SK-N-SH (cell line): ENCODE measurements at places on chromosomes 13 and 19.

DNA sequence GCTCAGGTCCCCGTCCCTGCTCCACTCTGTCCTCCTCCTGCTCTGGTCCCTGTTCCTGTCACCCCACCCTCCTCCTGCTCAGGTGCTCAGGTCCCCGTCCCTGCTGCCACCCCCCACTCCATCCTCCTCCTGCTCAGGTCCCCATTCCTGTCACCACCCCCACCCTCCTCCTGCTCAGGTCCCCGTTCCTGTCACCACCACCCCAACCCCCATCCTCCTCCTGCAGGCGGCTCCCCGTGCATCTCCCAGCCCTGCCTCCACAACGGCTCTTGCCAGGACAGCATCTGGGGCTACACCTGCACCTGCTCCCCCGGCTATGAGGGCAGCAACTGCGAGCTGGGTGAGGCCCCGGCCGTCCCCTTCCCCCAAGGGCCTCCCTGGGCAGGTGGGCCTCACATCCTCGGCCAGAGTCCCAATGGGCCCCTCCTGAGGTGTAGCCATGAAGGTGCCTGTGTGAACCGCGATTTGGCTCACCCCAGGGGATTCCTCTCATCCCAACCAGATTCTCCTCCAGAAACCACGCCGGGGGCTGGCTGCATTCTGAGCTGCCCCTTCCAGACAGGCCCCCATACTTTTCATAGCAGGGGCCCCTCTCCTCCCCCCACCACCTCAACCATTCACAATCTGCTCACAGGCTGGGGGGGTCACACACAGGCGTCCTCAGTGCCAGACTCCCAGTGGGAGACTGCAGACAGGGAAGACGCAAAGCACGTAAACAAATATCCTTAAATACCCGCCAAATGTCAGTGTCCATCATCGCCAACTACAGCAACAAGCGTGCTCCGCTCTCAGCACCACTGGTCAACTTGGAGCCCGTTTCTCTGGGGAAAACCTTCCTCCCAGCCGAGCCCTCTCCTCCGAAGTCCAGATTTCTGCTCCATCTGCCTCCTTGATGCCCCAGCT is 4.6 kb downstream of the PROZ start:
- DNase-seq: no peak
- H3K27ac ChIP-seq: no peak overlapping the region
- H3K4me3 ChIP-seq: no peak overlapping the region

DNA sequence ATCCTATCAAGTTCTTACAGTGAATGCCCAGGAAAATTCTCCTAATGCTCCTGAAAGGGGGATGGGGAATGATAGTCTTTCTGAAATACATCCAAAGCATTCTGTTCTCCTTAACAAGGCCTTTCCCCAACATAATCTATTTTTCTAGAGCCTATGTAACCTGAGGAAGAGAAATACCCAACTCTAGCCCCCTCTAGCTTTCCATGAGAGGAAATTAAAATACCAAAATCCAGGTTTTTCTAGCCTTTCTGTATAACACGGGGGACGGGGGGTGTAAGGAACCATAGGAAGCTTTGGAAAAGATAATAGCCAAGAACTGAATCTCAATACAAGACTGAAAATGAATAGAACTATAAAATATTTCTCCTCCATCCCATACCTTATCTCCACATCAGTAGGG is 815.9 kb downstream of the SLITRK6 start:
- H3K36me3 ChIP-seq: no peaks in the 10 kb centered on the region
- peaks cover 7% of the 10 kb centered on the region; the same call in 1 of the 2 replicates for H3K4me1 ChIP-seq
- H3K27me3 ChIP-seq: no peaks in the 10 kb centered on the region
- no peak for DNase-seq
- no peak overlapping the region for H3K27ac ChIP-seq

GRCh38 chr13:38535261-38535660 is 151.6 kb upstream of the FREM2 start:
- no peak overlapping the region for H3K4me3 ChIP-seq
- H3K27ac ChIP-seq: no peak overlapping the region
- no peaks in the 10 kb centered on the region for H3K36me3 ChIP-seq
- DNase-seq: no peak

DNA sequence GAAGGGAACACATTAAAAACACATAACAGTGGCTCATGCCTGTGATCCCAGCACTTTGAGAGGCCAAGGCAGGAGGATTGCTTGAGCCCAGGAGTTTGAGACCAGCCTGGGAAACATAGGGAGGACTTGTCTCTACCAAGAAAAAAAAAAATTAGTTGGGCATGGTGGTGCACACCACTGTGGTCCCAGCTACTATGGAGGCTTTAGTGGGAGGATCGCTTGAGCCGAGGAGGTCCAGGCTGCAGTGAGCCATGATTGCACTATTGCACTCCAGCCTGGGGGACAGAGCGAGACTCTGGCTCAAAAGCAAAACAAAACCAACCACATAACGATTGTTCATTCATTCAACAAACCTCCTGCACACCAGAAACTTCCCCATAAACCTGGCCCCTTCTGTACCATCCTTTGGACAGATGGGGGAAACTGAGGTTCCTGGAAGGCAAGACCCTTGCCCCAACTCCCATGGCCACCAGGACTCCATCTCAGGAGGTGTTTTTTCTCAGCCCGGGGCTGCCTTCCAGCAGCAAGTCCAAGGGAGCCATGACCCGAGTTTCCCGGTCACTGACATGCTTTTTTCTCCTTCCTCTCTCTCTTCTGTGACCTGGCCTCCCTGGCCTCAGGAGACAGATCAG is 4.3 kb downstream of the FOSB start:
- no peaks in the 10 kb centered on the region for H3K36me3 ChIP-seq
- H3K27me3 ChIP-seq: no peaks in the 10 kb centered on the region
- H3K27ac ChIP-seq: no peak overlapping the region
- DNase-seq: no peak

GRCh38 chr19:43997631-43998290 is 5.0 kb upstream of the ZNF230 start:
- no peak overlapping the region for H3K4me3 ChIP-seq
- H3K27ac ChIP-seq: no peak overlapping the region
- no peaks in the 10 kb centered on the region for H3K27me3 ChIP-seq
- no peak for DNase-seq
